NCI-H1417 treated with DMSO at 0.1 percent for 48 hours (cell line): ENCODE measurements at places on chromosomes 7 and 10.

DNA sequence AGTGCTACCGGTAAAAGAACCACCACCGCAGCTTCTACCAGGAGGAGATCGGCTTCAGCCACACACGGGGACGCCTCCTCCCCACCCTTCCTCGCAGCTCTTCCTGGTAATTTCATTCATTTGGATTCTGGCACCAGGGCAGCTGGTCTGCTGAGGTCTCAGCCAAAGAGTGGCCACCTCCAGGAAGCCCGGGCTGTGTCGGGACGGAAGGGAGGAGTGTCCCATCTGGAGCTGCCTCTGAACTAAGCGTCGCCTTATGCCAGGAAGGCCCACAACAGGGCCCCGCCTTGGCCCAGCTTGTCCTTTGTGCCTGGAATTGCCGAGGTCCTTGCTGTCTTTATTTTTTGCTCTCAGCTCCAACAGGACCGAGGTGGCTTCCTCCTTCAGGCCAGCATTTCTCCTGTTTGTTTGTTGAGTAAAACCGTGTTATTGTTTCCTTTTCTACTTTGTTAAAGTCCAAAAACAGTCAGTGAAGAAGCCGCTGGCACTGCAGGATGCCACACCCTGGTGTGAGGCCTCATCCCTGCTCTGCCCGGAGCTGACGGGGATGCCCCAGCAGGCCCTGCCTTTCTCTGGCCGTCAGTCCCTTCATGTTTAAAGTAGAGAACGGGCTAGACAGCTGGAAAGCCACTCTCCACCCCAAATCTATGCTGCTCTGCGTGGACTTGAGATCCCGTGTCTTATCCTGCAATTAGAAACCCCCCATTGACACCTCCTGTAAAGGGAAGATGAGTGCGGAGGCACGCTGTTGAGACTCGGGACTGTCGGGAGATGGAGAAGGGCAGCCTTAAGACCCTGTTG, 24.5 kb upstream of the TTYH3 start:
- no peak for DNase-seq

DNA sequence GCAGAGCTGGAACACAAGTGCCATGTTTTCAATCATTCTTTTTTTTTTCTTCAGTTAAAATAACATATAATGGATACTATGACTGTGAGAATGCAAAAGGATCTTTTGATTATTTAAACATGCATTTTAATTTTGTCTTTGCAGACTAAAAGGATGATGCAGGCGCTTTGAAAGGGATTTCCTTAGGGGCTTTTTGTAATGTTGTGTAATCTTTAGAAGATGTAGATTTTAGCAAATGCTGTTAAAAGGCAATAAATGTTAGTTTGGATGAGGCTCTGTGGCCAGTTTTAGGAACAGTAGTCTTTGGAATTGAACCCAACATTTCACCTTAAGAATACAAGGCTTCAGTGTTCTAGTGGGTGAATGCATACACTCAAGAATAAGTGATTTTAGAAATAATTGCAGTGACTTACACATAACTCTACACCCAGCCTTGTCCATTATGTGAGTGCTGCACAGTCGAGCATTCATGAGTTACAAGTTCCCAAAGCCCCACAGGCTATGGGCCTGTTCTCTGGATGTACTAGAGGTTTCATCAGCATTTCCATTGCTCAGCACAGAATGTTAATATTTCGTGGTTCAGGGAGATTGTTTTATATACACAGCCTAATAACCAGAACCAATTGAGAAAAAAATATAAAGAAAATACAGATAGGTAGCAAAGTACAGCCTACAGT, 11.6 kb downstream of the PAPSS2 start:
- no peak for DNase-seq

GRCh38 chr7:139183251-139183650, 47.8 kb upstream of the UBN2 start:
- DNase-seq, result no peak

GRCh38 chr7:47624689-47625088, 42.8 kb upstream of the TNS3 start:
- no peak for DNase-seq

- DNase-seq, result no peak
These were observed 16.5 kb downstream of the FAM25A start for GRCh38 chr10:87036623-87037022.

DNA sequence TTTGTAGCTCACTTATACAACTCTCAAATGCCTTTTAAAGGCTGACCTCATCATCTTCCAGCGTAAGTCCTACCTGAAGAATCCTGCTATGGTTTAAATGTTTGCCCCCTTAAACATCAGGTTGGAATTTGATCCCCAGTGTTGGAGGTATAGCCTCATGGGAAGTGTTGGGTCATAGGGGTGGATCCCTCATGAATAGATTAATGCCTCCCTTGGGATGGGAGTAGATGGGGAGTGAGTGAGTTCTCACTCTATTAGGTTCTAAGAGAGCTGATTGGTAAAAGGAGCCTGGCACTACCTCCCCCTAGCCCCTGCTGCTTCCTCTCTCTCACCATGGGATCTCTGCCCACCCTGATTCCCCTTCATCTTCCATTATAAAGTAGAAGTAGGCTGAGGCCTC, 285.6 kb downstream of the FZD1 start:
- DNase-seq, result no peak

DNA sequence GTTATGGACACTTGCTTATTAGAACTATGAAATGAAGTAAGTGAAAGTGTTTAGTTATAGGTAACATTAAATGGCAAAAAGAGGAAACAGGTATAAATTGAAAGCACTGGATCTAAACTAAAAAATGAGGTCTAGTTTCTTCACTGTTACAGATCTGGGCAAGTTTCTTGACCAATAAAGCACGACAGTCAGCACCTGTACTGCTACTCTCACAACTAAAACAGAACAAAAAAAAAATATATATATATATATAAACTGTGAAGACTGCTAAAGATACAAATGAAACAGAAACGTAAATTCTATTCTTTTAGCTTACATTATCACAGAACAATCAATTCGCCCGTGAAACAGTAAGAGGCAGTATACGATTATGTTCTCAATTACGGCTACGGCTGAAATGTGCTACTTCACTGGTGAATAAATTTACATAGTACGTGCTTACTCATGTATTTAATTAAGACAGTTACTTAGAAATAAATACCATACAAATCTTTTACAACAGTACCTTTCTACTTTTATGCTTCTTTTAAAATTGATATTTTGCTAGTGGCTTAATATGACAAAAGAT, 4.2 kb downstream of the AHR start:
- DNase-seq, result no peak

DNA sequence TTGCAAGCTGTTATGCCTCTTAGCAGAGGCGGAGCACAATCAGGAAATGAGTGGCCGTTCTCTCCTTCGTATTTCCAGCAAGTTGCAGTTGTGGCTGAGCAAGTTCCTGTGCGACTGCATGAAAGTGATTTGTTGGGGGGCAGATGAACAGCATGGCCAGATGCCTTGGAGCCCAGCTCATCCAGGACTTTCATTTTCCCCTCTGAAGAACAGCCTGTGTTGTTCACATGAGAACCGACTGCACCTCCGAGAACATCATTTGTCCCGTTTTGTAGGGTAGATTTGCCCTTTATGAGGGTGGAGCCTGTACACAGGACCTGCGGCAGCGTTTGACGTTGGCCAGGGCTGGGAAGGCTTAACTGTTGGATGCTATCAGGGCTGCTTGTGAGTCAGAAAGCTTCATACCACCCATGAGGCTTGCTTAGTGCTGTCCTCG, 4.4 kb downstream of the BAG3 start:
- no peak for DNase-seq

DNA sequence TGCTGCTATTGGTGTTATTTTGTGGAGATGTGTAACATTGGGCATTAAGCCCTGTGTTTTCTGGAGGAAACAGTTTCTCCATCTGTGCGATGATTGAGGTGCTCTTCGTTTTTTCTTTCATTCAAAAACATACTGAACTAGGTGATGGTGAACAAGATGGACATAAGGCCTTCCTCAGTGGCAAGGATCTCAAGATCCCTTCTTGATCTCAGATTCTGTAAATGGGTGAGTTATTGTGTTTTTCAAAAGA, 759 bp upstream of the ELAPOR2 start:
- no peak for DNase-seq

GRCh38 chr10:48458662-48459048, 146.2 kb downstream of the ARHGAP22 start:
- DNase-seq, result no peak

- no peak for DNase-seq
These were observed 5.1 kb upstream of the PMPCB start for GRCh38 chr7:103292122-103292521.

- no peak for DNase-seq
These were observed 287.0 kb downstream of the WDR37 start for GRCh38 chr10:1343176-1343575.

DNA sequence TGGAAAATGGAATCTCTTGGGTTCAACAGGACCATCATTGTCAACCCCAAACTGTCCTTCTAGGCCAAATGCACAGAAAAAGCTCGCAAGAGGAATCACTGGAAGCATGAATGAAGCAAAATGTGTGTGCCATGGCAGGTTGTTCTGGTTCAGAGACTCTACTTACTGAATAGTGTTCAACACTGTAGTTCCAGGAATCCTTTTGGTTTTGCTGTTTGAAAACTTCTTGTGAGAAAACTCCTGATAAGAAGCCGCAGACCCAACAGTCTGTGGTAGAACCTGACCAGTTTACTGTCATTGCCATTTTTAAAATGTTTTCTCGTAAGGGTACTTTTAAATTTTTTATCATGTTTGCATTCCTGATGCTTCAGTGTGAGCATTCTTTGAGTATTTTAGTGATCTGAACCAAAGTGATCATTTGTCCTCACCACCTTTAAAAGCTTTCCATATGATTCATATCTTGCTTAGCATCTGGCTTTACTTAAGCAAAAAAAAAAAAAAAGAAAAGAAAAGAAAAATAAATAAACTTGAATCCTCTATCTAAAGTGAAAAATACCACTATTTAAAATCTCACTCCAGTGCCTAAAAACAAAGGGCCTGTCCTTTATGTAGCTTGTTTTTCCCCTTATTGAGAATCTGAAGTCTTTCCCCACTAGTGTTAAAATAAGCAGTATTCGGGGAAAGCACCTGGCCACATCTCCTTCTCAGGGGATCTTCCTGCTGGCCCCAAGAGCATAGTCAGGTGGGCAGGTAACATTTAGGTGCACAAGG, 92.4 kb downstream of the WNT2 start:
- no peak for DNase-seq

DNA sequence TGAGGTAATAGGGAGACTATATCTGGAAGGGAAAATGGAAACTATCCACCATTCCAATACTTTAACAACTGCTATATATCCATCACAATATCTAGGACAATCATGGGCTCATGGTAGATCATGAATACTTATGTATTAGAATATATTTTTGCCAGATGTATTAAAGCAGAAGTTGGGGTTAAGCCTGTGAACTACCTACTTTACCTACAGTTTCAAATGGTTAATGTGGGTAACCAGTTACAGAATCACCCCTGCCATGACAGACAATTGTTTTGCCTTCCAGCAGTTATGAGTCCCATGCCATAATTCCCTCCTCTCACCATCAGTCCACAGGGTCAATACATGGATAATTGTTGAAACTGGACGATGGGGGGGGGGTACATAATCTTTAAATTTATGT, 29.9 kb upstream of the RAPGEF5 start:
- no peak for DNase-seq

GRCh38 chr7:158411232-158411950, 176.2 kb downstream of the PTPRN2 start:
- no peak for DNase-seq
